Left ventricle myocardium inferior (tissue), 1 donor: ENCODE measurements at places on chromosomes 3 and 15. TPM values are rescaled to one million over a fixed set of nuclear protein-coding genes. Genes with fewer than 3 reads are reported as not detected.
A peak's percentile ranks its signal among the peaks of the same experiment; 100 is the strongest.

- no peak overlapping the region for H3K27ac ChIP-seq
- H3K27me3 ChIP-seq, result no peaks in the 10 kb centered on the region
- peak; percentile 27 for DNase-seq
- H3K4me1 ChIP-seq, result no peaks in the 10 kb centered on the region
Measured at GRCh38 chr15:48059791-48060190, 61.0 kb upstream of the SLC24A5 start.

DNA sequence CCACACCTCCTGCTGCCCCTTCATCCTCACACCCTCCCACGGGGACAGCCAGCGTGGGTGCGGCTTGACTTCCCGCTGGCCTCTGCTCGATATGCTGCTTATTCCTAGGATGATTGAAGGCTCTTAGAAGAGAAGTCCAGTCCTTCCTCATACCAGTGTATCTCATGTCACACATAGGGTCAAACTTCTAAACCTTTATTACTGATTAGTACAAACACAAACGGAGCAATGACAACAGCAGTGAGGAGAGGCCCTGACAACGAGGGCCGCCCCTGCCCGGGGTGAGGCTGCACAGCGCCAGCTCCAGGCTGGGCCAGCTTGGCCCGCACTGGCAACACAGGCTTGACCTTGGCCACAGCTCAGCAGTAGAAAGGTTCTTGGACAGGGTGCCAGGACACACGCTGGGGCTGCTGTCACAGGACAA is 3.7 kb downstream of the CIB1 start:
- DNase-seq, result peak; percentile 65
- H3K36me3 ChIP-seq, result peaks cover 67% of the 10 kb centered on the region
- peak overlapping the region; percentile 92 for H3K27ac ChIP-seq

DNA sequence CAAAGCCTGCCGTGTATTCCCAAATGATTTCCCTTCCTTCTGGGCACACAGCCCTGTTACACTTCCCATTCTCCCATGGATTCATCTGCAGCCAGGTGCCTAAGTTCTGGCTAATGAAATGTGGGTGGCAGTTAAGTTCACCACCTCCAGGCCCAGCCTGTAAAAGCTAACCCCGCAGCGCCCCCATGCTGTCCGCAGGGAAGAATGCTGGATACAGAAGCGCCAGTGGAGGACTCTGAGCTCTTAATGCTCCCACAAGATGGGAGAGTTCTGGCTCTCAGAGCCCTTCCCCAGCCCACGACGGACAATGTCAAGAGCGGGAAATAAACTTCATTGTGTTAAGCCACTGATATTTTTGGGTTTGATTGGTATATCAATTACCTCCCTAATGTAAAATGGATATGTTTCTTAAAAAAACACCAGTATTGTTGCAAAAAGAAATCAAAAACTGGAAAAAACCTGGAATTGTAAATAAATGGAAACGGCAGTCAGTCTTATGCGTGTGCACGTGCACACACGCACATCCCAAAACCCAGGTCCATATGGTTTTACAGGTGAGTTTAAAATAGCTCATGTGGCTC is 37.7 kb upstream of the FGD5 start:
- H3K4me1 ChIP-seq, result peaks cover 18% of the 10 kb centered on the region
- H3K27ac ChIP-seq, result no peak overlapping the region
- no peak overlapping the region for H3K4me3 ChIP-seq
- H3K27me3 ChIP-seq, result peaks cover 22% of the 10 kb centered on the region
- H3K36me3 ChIP-seq, result no peaks in the 10 kb centered on the region
- DNase-seq, result peak; percentile 64

DNA sequence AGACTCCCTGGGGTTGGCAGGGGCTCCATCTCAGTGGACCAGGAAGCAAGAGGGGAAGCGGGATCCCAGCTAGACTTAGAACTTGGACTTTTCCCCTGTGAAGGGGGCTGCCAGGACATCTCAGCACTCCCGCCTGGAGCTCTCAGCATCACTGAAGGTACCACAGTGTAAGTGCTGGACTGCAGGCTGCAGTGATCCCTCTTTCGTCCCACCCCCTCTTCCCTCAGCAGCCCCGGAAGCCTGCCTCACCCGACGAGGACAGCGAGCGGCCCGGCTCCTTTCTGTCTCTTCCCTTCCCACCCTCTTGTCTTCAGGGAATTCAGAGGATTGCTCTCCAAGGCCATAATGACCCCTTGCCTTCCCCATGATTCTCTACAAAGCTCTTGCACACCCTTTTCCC is 94.4 kb downstream of the ANP32A start:
- H3K27me3 ChIP-seq, result no peaks in the 10 kb centered on the region
- no peak for DNase-seq
- peaks cover 55% of the 10 kb centered on the region for H3K4me1 ChIP-seq
- no peaks in the 10 kb centered on the region for H3K36me3 ChIP-seq
- H3K27ac ChIP-seq, result peak overlapping the region; percentile 78

- no peaks in the 10 kb centered on the region for H3K27me3 ChIP-seq
- no peak overlapping the region for H3K27ac ChIP-seq
- H3K4me1 ChIP-seq, result no peaks in the 10 kb centered on the region
- no peaks in the 10 kb centered on the region for H3K36me3 ChIP-seq
Measured at GRCh38 chr3:170056710-170057454, 19.1 kb downstream of the GPR160 start.

FANCI gene
- total RNA-seq, result 2.7 TPM

NPAP1 gene
- not detected for total RNA-seq

TMEM42 gene
- 10.8 TPM for total RNA-seq
